ENCODE measurements at places on chromosomes 11 and 22. TPM values are rescaled to one million over a fixed set of nuclear protein-coding genes. Genes with fewer than 3 reads are reported as not detected.

The OR52A1 gene
- total RNA-seq, result not detected

The HINFP gene
- total RNA-seq, result 8.1 TPM

The PKDREJ gene
- not detected for total RNA-seq

- DNase-seq, result no peak
These were observed 9.0 kb downstream of the TP53AIP1 start for GRCh38 chr11:128933481-128934178.

- peak; percentile 23 for DNase-seq
These were observed 5.5 kb downstream of the YDJC start for GRCh38 chr22:21624120-21624879.

- no peak for DNase-seq
These were observed 1456.5 kb downstream of the TBC1D22A start for GRCh38 chr22:48218889-48219420.

DNA sequence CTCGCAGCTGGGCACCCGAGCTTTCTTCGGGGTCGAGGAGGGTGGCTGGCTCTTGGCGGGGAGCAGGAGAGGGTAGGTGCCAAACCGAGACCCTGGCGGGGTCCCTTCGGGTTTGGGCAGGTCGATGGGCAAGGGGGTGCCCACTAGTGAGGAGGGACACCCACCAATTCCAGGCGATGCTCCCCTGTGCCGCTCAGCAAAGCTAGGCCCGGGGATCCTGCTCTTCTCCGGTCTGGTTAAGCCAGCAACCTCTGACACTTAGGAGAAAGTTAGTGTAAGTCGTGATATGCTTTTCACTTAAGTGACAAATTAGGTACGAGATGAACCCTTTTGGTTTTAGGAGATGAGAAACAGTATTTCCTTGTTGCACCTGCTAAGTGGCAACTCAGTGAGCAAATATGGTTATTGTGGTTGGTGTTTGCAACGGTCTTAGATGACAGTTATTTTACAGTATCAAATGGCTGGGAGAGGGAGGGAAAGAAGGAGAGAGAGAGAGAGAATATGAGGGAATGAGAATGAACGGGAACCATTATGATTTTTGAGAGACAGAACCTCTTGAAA is 565 bp downstream of the NUCB2 start:
- DNase-seq, result peak; percentile 63
